ENCODE measurements at places on chromosomes 5 and 9.
A peak's percentile ranks its signal among the peaks of the same experiment; 100 is the strongest.

GRCh38 chr5:644971-645370 lies 32.8 kb downstream of the CEP72 start:
- no peak for DNase-seq

DNA sequence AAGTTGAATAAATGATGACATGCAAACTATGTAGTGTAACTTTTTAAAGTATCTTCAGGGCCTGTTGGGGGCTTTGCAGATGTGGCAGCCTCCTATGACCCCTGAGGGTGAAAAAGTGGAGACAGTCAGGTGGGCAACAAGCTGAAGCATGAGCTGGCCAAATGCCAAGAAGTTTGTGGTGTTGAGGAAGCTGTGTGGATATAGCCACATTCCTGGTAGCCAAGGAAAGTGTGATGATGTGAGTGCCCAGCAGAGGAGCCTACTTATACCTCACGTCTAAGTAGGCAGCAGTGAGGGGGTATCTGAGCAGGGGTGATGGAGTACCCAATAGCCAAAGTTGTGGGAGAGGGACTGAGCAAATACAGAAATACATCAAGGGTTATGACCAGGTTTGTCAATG lies 621.2 kb upstream of the CDH6 start:
- no peak for DNase-seq

GRCh38 chr9:131980267-131981016 lies 99.2 kb downstream of the MED27 start:
- no peak for DNase-seq

DNA sequence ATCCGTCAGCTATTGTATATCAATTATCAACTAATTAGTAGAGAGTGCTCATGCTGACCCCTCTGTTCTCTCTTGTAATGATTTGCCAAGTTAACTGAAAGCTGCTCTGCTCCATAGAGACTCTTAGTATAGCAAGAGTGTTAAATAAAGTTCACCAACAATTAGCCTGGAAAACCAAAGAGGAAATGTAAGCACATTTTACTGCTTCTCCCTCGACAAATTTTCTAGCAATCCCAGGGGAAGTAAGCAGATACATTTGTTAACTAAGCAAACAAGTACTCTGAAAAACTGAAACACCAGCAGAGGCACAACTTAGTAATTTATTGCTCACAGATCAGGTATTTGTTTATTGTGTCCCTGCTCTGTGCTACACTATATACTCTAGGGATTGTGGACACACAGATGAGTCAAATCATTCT lies 162.2 kb downstream of the GLIS3 start:
- DNase-seq = no peak

GRCh38 chr9:107190061-107190935 lies 92.8 kb upstream of the RAD23B start:
- DNase-seq = no peak

DNA sequence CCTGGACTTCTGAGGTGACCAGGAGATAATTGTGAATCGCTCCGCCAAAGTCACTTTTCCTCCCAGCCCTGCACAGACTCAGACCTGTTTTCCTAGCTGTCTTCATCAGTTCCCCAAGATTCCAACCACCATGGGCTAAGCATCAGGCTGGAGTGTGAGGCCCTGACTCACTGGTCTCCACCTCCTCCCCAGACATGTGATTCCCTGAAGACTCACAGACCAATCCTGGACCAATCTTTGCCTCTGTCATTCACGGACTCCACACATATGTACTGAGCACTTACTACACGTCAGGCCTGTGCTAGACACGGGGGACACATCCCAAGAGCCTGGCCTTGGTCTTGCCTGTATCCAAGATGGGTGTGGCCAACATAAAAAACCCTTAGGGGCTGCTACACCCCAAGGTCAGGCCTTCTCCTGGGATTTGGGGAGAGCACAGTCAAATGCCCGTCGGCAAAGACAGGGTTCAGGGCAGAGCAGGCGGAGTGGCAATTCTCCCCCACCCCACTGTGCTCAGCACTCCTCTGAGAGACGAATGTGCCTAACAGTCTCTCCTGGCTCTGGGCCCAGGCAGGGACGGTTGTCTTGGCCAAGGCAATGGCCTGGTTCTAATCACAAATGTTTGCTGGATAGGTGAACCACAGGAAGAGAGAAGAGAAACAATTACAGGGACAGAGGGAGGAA lies 11.9 kb downstream of the EEIG1 start:
- DNase-seq = no peak

- DNase-seq = peak; percentile 83
Observed at GRCh38 chr5:139251281-139251687, 42.3 kb upstream of the MATR3 start.

GRCh38 chr5:64149268-64149667 lies 16.4 kb upstream of the RNF180 start:
- DNase-seq = no peak

GRCh38 chr5:12795333-12795663 lies 891.1 kb upstream of the CTNND2 start:
- DNase-seq = no peak

DNA sequence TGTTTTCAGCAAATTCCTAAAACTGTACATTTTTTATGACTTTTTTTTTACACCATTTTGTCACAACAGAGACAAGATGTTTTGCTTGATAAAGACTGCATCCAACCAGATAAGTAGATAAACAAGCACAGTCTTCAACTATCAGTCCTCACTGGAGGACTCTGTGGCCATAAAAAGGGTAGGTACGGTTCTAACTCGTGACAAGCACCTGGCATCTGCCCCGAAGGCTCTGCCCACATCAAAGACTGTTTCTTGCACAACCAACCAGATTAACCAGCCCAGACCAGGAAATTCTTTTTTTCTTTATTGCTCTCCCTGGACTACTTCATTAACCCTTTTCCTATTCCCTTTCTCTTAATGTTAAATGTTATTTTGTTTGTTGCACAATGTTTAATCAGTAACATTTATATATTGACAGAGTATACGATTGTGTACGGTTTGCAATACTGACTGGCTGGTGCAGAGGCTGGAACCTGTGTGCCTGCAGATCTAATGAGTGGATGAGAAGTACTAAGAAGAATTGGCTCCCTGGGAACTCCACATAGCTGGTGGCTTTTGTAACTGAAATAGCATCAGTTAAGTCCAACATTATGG lies 74.1 kb downstream of the SERINC5 start:
- DNase-seq = no peak

DNA sequence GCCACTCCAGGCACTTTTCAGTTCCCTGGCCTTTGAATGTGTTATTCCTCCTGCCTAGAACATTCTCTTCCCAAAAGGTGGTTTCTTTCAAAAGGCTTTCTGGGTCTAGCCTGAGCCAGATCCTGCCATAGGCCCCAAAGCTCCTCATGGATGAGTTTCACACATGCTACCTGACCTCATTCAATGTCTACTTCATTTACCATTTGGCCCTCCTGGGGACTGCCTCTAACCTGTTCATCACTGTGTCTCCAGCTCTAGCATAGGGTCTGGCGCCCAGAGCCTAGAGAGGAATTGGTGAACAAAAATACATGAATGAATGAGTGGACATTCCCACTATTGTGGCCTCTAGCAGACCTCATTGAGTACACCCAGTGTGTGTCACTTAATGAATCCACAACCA lies 5.4 kb upstream of the P4HA2 start:
- DNase-seq = no peak

DNA sequence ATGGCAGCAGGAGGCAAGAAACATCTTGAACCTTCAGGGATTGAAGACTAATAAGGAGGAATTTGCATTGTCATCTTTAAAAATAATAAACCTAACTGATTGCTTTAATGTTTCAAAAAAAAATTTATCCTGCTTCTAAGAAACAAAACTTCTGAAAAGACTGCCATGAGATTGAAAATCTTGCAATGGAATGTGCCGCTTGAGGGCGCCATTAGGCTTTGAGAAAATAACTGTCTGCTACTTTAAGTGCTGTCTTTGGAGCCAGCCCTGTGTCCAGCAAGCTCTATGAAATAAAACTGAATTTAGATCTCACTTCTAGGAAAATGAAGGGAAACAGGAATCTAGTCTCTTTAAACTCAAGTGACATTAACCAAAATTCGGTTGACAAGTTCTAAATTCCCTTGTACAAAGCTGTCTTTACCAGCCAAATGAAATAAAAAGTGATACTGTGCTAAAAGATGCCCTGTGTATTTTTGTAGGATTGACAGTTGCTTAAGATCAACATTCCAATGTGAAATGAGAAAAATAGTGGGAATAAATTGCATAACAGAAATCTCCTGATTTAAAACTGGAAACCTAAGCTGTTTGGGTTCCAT lies 79.4 kb downstream of the ESM1 start:
- peak; percentile 44 for DNase-seq

DNA sequence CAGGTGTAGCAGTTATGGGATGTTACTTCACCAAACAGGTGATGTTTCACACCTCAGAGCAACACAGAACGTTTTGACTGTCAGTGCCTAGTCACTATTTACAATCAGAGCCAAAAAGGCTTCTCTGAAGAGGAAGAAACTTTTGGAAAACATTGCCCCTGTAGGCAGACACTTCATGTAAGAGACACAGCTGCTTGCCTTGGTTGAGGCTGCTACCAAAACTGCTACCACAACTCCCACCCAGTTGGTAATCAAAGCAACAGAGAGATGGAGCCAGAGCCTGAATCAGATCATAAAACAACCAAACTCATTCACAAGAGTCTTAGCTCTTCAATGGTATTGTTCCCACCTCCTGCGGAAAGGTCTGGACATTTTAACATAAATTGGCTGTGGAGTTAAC lies 61.0 kb downstream of the CTSL start:
- no peak for DNase-seq

- no peak for DNase-seq
Observed at GRCh38 chr5:73318308-73318719, 130.3 kb downstream of the FOXD1 start.

DNA sequence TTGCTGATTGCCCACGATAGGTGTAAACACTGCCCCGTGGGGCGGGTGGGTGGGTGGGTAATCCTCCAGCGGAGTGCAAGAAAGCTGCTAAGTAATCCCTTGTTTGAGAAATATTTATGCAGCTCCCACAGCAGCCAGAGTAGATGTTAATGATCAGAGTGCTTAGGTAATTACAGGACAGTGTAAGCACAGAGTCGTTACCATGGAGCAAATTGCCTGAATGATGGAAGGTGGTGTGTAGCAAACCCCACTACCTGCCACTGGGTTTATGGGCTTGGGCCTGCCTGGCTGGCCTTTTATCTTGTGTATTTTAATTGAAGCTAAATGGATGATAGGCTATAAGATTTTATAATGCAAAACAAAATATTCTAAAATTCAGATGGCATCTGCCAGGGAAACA lies 110.0 kb downstream of the COL5A1 start:
- DNase-seq = no peak

DNA sequence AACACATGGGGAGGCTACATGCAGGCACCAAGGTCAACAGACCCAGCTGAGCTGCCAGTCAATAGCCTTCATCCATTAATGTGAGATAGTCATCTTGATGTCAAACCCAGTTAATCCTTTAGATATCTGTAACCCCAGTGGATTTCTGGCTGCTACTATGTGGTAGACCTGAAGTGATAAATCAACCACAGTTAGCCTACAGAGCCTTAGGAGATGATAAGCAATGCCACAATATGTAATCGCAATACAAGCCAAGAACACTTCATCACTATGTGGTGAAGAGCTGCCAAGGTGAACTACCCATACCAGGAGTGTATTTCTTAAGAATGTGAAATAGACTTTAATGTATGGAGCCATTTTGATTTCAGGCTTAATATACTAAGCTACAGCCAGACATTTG lies 1175.5 kb downstream of the DTWD2 start:
- no peak for DNase-seq

GRCh38 chr9:120944948-120945347 lies 18.4 kb upstream of the TRAF1 start:
- no peak for DNase-seq

DNA sequence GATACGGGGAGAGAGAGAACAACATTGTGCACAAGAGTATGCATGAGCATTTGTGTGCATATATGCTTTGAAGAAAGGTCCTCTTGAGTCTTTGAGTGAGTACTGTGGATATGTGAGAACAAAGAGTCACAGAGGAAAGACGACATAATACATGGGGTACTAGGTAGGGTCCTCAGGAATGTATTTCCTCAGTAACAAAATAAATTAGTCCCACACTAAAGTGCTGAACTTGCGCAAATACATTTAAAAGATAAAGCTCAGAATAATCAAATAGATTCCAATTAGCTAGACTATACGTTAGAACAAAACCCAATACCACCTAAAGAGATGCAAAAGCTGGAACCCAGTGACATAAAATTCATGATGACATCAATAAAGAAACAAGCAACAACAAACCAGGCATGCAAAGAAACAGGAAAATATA lies 70.8 kb downstream of the RAPGEF6 start:
- no peak for DNase-seq

GRCh38 chr5:143573568-143574170 lies 170.2 kb upstream of the NR3C1 start:
- peak; percentile 12 for DNase-seq

- DNase-seq = no peak
Observed at GRCh38 chr5:122369253-122369815, 57.3 kb downstream of the SNCAIP start.

DNA sequence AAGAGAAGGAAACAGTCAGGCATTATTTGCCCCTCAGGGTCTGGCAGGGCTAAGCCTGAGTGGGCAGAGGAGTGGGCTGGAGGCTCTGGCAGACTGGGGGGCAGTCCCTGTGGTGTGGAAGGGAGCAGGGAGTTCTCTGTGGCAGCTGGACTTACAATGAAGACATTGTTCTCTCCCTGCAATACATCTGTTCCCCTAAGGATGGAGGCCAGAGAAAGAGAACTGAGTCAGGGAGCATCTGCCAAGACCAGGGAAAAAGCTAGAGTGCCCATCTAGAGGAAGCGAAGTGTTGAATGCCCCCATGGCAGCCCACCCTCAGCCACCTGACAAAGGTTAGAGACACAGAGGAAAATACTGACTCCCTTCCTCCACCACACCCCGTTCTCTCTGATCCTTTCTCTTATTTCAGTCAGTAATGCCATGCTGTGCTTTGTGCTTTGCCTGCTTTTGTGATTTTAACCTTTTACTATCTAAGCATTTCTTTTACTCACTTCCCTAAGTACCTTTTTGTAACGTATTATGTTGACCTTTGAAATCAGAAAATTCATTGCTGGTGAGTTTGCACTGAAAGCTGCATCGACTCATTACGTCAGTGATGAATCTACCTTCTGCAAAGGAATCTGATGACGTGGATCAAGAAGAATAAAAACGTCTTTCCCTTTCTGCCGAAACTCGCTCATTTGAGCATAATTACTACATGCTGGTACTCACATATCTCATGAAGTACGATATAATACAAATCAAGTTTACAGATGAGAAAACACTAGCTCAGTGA lies 76.0 kb downstream of the ACTL7B start:
- no peak for DNase-seq

- no peak for DNase-seq
Observed at GRCh38 chr5:51047369-51047768, 335.9 kb upstream of the ISL1 start.
